Small intestine (tissue), 16 donors: ENCODE measurements at places on chromosomes 2 and 18. TPM values are rescaled to one million over a fixed set of nuclear protein-coding genes. Genes with fewer than 3 reads are reported as not detected.

DNA sequence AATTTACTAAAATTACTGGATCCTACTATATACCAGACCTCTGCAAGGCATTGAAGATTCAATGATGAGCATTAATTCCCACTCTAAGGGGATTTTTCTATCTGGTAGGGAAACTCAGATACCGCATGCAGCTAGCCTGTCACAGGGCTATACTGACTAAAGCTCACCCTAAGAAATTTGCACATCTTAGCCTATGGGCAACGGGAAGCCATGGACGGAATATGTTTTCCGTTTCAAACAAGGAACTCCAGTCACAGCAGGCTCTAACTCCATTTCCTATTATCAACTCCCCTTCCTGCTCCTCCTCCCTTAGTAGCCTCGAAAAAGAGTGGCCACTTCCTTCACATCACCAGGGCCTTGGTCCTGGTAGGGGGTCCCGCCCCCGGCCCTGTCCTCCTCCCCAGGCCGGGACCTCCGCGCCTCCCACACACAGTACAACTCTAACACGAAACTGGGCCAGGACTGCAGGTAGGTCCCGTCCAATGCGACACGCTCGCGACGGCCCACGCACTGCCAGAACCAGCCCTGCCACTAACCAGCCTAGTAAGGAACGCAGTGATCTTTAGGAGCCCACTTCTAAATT lies 659 bp upstream of the COX5B start:
- no peak for DNase-seq

GRCh38 chr2:26623541-26624495 lies 17.3 kb downstream of the CIB4 start:
- DNase-seq: no peak

The ERBB4 gene
- not detected for polyA plus RNA-seq

GRCh38 chr2:23448906-23449305 lies 63.9 kb downstream of the KLHL29 start:
- DNase-seq: no peak

The FKBP7 gene
- 3.0 TPM for polyA plus RNA-seq

GRCh38 chr18:62777814-62778213 lies 62.5 kb downstream of the PHLPP1 start:
- no peak for DNase-seq

The EVX2 gene
- polyA plus RNA-seq: not detected

DNA sequence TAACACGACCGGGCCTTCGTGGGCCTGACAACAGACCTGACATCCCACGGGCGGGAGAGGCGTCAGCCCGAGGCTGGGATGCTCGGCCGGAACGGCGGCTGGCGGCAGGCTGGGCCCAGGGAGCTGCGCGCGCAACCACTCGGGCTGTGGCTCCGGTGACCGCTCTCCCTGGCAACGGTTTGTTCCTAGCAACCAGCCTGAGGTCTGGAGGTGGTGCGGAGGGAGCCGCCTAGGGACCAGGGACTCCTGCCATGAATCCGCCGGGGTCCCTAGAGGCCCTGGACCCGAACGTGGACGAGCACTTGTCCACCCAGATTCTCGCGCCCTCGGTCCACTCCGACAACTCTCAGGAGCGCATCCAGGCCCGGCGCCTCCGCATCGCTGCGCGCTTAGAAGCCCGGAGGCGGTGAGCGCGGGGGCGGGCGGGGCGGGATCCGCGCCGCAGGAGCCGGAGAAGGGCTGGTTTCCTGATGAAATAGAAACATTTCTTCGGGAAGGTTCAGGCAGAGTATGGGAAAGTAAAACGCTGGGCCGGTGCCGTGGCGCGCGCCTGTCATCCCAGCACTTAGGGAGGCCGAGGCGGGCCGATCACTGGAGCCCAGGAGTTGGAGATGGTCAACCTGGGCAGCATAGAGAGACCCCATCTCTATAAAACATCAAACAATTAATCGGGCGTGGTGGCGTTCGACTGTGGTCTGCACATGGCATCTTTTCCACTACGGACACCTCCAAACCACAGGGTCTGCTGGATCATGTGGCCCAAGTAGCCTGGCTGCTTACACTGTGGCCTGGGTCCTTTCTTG lies at the start of gene DRC1:
Gene DRC1 (plus strand): TSS at position 182 of the 803 bp plus-strand sequence. CDS start 70 bp downstream, at position 252.
- DNase-seq: peak; percentile 65

DNA sequence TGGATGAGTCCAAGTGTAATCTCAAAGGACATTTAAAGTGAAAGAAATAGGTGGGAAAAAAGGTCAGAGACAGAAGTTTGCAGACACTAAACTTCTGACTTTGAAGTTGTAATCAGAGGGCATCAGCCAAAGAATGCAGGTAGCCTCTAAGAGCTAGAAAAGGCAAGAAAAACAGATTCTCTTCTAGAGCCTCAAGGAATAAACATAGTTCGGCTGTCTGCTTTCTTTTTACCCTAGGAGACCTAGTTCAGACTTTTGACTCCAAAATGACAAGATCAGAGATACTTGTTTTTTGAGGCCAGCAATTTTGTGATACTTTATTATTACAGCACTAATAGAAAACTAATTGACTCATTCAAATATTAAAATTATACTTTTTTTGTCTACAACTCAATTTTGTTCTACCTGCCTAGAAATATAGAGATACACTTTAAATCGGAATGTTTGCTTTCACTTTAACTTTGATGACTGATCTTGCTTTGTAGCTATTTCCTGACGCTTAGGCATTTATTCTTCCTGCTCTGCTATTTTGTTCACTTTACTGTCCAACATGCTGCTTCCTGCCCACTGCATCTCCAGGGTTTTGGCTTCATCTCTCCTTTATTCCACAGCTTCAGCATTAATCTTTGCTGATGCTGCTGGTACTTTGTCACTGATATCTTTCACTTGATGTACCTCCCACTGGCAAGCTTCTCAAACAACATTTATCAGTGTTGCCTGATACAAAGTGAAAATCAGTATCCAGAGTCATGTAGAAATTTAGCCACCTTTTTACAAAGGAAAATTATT lies 272.5 kb downstream of the DSEL start:
- no peak for DNase-seq

DNA sequence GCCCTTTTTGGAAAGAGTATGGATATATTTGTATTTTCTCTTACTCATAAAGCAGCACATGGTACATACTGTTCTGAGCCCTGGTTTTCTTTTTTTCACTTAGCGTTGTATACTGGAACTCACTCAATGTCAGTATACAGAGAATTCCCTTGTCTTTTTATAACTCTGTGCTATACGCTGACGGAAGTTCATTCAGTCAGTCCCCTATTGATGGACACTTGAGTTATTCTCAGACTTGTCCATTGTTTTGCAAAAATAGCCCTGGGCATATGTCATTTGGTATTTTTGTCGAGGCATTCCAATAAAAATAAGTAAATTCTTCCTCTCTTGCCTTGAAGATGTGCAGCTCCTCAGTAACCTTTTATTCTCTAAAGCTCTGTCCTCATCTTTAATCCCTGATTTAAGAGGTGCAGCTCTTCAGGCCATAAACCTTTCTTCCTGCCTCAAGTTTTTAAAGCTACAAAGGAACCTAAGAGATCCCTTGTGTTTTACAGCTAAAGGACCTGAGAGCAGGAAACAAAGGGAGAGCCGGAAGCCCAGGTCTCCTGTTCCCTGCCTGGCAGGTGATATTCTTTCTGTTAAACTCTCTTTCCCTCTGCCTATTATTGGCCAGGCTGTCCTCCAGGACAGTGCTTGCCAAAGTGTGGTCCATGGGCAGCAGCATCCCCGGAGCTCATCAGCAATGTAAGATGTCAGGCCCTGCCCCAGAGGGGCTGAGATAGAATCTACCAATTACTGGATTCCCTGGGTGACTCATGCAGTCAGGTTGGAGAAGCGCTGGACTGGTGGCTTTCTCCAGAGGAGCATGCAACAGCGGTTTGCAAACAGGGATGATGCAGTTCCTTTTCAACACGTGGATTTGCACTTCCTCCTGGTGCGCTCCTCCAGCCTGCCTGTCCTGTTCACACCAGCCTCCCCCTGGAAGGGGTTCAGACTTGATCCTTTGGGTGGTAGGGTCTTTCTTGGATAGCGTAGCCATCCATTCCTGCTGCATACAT lies 158.0 kb downstream of the NEDD4L start:
- DNase-seq: peak; percentile 42

The FIGN gene
- 1.0 TPM for polyA plus RNA-seq

DNA sequence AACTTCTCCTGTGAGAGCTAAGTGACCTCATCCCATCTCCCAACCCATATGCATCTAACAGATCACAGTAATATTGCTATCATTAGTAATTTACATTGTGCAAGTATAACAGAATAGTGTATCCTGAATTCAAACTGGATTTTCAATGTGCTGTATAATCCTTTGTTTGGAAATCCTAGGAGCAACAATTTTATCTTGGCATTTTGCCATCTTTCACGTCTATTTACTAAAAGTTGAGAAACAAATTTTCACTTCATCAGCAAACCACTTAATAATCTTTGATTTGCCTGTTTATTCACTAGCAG lies 3.8 kb downstream of the HNRNPLL start:
- no peak for DNase-seq

The L3MBTL4 gene
- polyA plus RNA-seq: 2.6 TPM

The ORC4 gene
- 47.7 TPM for polyA plus RNA-seq

DNA sequence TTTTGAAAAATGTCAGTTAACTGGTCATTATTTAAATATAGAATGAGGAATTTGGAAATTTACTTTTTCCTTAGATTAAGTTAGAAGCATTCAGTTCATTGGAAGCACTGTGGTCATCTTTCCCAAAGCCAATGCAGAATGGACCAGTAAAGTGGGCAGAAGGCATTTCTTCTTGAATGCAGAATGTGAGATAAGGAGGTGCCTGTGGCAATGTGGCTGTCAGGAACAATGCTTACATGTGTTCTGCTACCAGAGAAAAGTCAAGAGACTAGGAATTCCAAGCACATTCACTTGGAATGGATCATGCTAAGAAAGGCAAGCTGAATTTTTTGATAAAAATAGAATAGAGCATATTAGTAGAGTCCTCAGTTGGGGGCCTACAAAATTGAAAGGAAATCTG lies 295.0 kb upstream of the KCNH7 start:
- no peak for DNase-seq

GRCh38 chr2:66596256-66596655 lies 161.3 kb downstream of the MEIS1 start:
- no peak for DNase-seq

- no peak for DNase-seq
These were observed 21.0 kb downstream of the OTX1 start for GRCh38 chr2:63071664-63072063.

The NOP58 gene
- polyA plus RNA-seq: 81.7 TPM

The POMC gene
- polyA plus RNA-seq: 2.9 TPM

The TUBB8B gene
- polyA plus RNA-seq: not detected

DNA sequence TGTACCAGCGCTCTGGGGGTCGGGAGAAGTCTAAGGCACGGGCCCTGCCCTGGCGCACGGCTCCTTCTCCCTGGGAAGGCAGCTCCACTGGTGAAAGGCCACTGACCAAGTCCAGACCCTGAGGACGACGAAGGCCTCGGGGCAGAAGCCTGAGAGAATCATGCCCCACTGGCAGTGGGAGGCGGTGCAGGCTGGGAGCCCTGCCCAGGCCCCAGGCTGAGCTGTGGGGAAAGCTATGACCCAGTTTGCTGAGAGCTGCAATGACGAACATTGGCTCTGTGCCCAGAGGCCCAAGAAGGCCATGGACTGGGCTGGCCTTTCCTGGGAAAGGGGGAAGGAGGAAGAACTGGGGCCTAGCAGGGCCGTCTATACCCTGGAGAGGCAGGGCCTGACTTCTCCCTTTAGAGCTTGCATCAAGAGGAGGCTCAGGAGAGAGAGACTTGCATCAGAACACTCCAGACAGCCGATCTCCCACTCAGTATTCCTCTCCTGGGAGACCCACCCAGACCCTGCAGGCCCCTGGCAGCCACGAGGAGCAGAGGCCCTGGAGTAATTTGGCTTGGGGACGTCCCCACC lies 32.9 kb downstream of the HS1BP3 start:
- DNase-seq: peak; percentile 98

- no peak for DNase-seq
These were observed 119.7 kb downstream of the ACOXL start for GRCh38 chr2:110852051-110852450.

GRCh38 chr2:158006961-158007719 lies 94.5 kb upstream of the UPP2 start:
- peak; percentile 38 for DNase-seq

DNA sequence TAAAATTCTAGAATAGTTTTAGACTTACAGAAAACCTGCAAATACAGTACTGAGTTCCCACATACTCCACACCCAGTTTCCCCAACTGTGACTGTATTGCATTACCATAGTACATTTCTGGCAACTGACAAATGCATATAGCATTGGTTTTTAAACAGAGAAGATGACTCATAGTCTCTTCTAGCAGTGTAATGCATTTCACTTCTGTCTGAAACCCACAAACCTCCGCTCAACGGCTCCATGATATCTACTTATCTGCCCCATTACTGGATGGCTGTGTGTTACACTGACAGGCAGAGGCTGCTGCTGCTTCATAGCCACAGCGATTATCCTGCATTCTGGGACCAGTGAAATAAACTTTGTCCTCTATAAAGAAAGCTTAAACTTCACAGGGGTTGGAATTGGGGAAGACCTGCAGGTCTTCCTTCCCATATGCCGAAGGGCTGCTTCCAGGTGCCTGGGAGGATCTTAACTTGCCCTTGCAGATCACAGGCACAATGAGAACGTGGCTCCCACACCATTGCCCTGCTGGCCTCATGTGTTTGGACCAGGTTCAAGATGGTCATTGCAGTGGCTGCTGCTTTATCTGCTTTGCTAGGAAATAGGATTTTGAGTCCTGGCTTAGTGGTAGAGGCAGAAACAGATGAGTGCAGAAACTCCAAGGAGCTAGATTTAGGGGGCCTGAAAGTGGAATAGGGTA lies 742.6 kb upstream of the HS6ST1 start:
- no peak for DNase-seq
